Upper lobe of left lung (tissue), 6 donors: ENCODE measurements at places on chromosomes 5 and 9. TPM values are rescaled to one million over a fixed set of nuclear protein-coding genes. Genes with fewer than 3 reads are reported as not detected.

- H3K4me3 ChIP-seq = no peak overlapping the region
- DNase-seq = no peak
- no peaks in the 10 kb centered on the region for H3K36me3 ChIP-seq
- no peak overlapping the region for H3K27ac ChIP-seq
- H3K4me1 ChIP-seq = no peaks in the 10 kb centered on the region
- H3K27me3 ChIP-seq = no peaks in the 10 kb centered on the region
These were observed 193.9 kb downstream of the ICE1 start for GRCh38 chr5:5616247-5616895.

GRCh38 chr5:72408603-72409002, 88.4 kb downstream of the PTCD2 start:
- no peaks in the 10 kb centered on the region for H3K4me1 ChIP-seq
- H3K36me3 ChIP-seq = no peaks in the 10 kb centered on the region
- no peak for DNase-seq

DNA sequence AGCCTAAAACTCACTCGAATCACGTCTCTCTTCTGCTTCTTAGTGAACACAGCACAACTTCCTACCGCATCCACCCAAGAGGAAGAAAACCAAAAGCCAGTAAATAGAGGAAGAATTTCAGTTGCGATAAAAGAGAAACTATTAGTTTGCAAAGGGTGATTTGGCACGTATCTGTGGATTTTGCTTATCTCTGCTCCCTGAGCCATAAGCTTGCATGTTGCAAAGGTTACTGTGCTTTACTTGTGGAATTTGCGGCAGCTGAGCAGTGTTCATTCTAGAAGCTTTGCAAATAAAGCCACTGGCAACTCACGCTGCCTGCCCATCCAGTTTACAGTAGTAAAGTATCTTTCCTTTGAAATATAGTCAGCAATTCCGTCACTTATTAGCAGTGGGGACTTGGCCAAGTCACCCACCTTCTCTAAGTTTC, 149.0 kb upstream of the PCA3 start:
- peaks cover 15% of the 10 kb centered on the region for H3K4me1 ChIP-seq
- peak overlapping the region; percentile 54 for H3K27ac ChIP-seq
- H3K27me3 ChIP-seq = no peaks in the 10 kb centered on the region
- DNase-seq = no peak
- no peak overlapping the region for H3K4me3 ChIP-seq
- no peaks in the 10 kb centered on the region for H3K36me3 ChIP-seq

DNA sequence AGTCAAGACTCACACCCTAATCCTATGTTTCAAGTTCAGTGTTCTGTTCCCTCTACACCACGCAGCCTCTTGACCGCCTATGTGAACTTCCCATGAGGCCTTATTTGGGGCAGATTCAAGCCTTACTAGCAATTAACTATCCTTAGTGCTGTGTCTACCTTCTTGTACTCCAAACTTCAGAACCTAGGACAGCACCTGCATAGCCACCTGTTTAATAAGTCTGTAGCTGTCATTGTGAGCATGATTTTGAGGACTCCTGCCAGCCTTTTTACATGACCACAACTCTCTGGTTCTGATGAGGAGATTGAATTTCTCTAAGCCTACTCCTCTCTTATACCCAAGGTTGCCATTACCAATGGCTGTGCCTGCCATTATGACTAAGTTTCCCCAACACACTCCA, 50.8 kb upstream of the PCSK1 start:
- no peak for DNase-seq
- no peaks in the 10 kb centered on the region for H3K4me1 ChIP-seq
- H3K27me3 ChIP-seq = no peaks in the 10 kb centered on the region

DNA sequence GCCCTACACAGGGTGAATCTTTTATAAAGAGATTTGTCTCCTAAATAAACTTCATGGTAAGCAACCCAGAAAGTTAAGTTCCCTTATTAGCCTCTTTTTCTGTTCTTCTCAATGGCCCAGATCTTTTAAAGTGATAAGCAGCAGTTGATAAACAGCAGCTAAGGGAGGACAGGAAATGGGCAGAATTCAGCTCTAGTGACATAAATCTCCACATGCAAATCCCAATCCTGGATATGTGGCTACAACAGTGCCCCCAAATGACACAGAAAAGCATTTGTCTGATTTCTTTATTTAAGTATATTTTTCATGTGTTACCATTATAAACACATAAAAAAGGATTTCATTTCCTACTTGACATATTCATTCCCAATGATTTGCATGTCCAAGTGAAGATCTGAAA, 199.0 kb downstream of the DTWD2 start:
- H3K4me3 ChIP-seq = no peak overlapping the region
- peaks cover 16% of the 10 kb centered on the region for H3K4me1 ChIP-seq
- no peaks in the 10 kb centered on the region for H3K36me3 ChIP-seq
- H3K27me3 ChIP-seq = no peaks in the 10 kb centered on the region
- DNase-seq = no peak

DNA sequence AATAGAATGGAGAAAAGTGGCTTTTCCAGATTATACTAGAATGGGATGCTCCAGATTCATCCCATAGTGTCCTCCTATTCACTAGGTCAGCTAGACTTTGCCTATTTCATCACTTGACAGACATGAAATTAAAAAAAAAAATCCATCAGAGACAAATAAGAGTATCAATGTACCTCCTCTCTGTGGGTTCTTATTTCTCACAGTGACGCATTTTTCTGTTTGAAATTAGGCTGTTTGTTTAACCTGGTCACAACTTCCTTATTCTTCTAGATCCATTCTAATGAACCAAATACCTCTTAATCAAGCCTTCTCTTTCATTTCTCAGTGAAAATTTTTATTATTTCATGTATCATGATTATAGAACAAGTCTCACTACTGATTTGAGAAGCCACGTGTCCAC, 305.4 kb downstream of the SEMA5A start:
- H3K36me3 ChIP-seq = no peaks in the 10 kb centered on the region
- no peak for DNase-seq
- no peak overlapping the region for H3K27ac ChIP-seq
- no peaks in the 10 kb centered on the region for H3K27me3 ChIP-seq

DNA sequence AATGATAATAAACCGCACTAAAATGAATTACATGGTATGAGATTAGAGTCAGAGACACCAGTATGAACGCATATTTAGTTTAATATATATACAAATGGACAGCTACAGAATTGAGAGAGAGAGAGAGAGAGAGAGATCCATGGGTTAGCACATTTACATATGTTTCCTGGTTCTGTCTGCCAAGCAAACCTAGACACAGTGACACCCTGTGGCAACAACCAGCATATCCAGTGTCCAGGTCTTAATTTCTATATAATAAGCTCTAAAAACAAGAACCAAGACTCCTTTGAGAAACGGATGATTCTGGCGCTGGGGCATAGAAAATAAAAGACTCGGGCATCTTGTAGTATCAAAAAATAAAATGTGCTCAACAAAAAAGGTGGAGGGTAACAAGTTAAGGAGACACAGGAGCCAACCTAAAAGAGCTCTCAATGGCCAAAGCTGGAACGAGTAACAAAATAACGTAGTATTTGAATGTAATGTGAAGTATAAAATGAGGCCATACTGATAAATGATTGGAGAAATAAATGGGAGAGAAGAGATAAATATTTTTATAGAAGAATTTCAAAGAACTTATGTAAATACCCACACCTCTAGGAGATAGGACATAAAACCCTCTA, 84.5 kb downstream of the RFX3 start:
- no peak for DNase-seq
- no peak overlapping the region for H3K4me3 ChIP-seq
- no peaks in the 10 kb centered on the region for H3K36me3 ChIP-seq
- H3K27me3 ChIP-seq = no peaks in the 10 kb centered on the region
- H3K27ac ChIP-seq = no peak overlapping the region
- no peaks in the 10 kb centered on the region for H3K4me1 ChIP-seq

DNA sequence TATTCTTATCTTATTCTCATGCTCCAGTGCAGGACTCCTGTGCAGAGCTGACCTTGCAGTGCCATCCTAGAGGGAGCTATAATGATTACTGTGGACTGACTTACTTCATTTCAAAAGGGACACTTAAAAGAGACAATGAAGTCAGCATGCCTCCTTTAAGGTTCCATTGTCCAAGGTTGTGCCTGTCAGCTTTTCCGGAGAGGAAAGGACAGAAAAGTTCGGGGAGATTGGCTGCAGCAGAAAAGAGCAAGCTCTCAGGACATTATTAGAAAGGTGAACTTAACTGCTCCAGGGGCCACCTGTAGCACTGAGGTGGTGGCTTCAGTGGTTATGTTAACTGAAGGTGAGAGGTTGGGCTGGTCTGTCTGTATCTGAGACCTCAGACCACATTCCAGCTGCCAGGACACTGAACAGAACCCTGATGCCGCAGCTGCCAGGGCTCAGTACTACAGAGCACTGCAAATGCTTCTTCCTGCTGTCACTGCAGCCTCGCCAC, 112.9 kb downstream of the ST8SIA4 start:
- H3K36me3 ChIP-seq = no peaks in the 10 kb centered on the region
- H3K4me1 ChIP-seq = no peaks in the 10 kb centered on the region
- H3K4me3 ChIP-seq = no peak overlapping the region
- no peak for DNase-seq
- H3K27ac ChIP-seq = peak overlapping the region; percentile 23
- no peaks in the 10 kb centered on the region for H3K27me3 ChIP-seq

- no peak overlapping the region for H3K4me3 ChIP-seq
- no peaks in the 10 kb centered on the region for H3K36me3 ChIP-seq
- no peak for DNase-seq
- no peaks in the 10 kb centered on the region for H3K4me1 ChIP-seq
- H3K27me3 ChIP-seq = no peaks in the 10 kb centered on the region
These were observed 98.4 kb upstream of the GDNF start for GRCh38 chr5:37938076-37938852.

GRCh38 chr5:22889720-22890119, 36.6 kb upstream of the CDH12 start:
- no peak for DNase-seq
- no peak overlapping the region for H3K4me3 ChIP-seq
- no peaks in the 10 kb centered on the region for H3K36me3 ChIP-seq
- no peak overlapping the region for H3K27ac ChIP-seq
- H3K27me3 ChIP-seq = no peaks in the 10 kb centered on the region

GRCh38 chr9:28050941-28051340, 477.7 kb upstream of the C9orf72 start:
- DNase-seq = no peak
- no peak overlapping the region for H3K4me3 ChIP-seq
- H3K27ac ChIP-seq = no peak overlapping the region
- no peaks in the 10 kb centered on the region for H3K4me1 ChIP-seq

- no peaks in the 10 kb centered on the region for H3K27me3 ChIP-seq
- no peaks in the 10 kb centered on the region for H3K36me3 ChIP-seq
- H3K27ac ChIP-seq = no peak overlapping the region
- DNase-seq = no peak
- H3K4me3 ChIP-seq = no peak overlapping the region
These were observed 262.5 kb downstream of the DOCK8 start for GRCh38 chr9:477193-477592.

NSD1 gene
- 62.7 TPM for total RNA-seq

ARID3C gene
- not detected for total RNA-seq

INSL4 gene
- total RNA-seq = not detected

TMEM252 gene
- not detected for total RNA-seq

DEPDC1B gene
- total RNA-seq = 0.72 TPM

PCDHB2 gene
- 3.3 TPM for total RNA-seq

PRR16 gene
- 1.7 TPM for total RNA-seq

UGCG gene
- 21.4 TPM for total RNA-seq
